Suprapubic skin (tissue), 4 donors: ENCODE measurements at places on chromosomes 3 and 15.

GRCh38 chr3:154111365-154111935 lies 9.7 kb upstream of the ARHGEF26 start:
- H3K27ac ChIP-seq, result no peak overlapping the region
- H3K4me1 ChIP-seq, result no peaks in the 10 kb centered on the region
- no peak for DNase-seq
- H3K27me3 ChIP-seq, result no peaks in the 10 kb centered on the region
- H3K36me3 ChIP-seq, result no peaks in the 10 kb centered on the region

DNA sequence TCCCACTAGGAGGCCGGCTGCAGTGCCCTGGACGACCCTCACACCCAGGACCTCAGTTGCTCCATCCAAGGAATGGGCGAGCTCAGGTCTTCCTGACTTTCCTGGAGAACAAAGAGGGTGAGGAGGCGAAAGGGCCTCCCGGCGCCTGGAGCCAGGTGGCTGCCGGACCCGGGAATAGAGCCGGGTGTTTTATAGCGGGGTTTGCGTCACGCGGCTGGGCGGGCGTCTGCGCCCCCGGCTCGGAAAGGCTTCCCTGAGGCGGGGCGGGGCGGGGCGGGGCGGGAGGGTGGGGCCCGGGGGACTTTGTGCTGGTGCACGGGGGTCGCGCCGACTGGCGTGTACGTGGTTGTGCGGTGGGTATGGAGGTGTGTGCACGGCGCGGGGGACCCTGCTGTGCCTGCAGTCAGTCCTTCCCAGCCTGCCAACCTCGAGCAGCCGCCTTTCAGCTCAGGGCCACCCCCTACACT lies 4.6 kb upstream of the PRKCD start:
- peaks cover 49% of the 10 kb centered on the region for H3K4me1 ChIP-seq
- no peak overlapping the region for H3K27ac ChIP-seq
- H3K4me3 ChIP-seq, result no peak overlapping the region
- no peak for DNase-seq
- H3K27me3 ChIP-seq, result peaks cover 6% of the 10 kb centered on the region

DNA sequence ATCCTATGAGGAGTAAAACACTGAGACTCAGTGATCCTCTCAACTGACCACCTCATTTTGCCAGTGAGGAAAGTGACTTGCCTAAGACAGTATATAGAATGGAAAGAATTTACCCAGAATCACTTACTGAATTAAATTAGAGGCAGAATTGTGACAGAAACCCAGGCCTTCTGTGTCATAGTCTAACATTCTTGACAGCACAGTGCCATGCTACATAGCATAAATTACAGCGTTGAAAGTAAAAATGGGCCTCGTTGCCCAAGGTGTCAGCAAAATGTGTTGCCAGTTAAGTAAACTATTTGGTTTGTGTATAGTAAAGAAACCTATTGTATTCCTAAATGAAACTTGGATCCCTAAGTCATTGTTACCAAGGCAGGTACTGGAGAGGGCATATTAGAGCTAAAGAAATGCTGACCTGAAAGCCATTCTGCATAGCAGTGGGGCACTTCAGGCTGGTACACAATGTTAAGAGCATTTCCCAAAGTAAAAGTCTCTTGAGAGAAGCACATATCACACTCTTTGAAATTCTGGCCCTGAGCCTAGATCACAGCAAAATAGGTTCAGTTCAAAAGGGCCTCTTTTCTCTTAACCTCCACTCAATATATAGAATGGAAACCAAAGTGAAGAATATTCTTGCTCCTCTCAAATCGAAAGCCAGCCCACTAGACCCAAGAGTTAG lies 53.8 kb downstream of the HMG20A start:
- H3K27ac ChIP-seq, result no peak overlapping the region
- no peaks in the 10 kb centered on the region for H3K4me1 ChIP-seq
- no peak for DNase-seq
- H3K27me3 ChIP-seq, result no peaks in the 10 kb centered on the region
- peaks cover 54% of the 10 kb centered on the region for H3K36me3 ChIP-seq

GRCh38 chr3:61136191-61136590 lies 115.1 kb downstream of the FHIT start:
- no peaks in the 10 kb centered on the region for H3K36me3 ChIP-seq
- H3K27ac ChIP-seq, result no peak overlapping the region
- H3K4me3 ChIP-seq, result no peak overlapping the region
- no peak for DNase-seq
- no peaks in the 10 kb centered on the region for H3K27me3 ChIP-seq
- H3K4me1 ChIP-seq, result peaks cover 6% of the 10 kb centered on the region

DNA sequence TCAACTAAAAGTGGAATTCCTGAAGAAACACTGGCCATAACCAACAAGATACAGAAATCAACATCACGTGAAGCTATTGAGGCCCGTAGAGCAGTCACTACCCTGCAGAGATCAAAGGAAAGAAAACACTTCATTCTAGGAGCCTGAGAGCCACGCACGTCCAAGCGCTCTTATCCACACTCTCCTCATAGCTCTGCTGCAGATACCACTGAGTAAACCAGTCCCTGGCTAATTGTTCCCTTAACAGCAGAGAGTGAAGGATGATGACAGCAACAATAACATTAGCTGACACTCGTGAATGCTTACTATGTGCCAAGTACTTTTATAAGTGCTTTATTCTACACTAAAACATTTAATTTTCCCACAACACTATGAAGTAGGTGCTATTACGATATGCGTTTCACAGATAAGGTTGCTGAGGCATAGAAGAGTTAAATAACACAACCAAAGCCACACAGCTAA lies 271.0 kb upstream of the GADL1 start:
- no peaks in the 10 kb centered on the region for H3K4me1 ChIP-seq
- H3K27me3 ChIP-seq, result no peaks in the 10 kb centered on the region
- no peak overlapping the region for H3K4me3 ChIP-seq
- H3K27ac ChIP-seq, result no peak overlapping the region
- H3K36me3 ChIP-seq, result no peaks in the 10 kb centered on the region
